Stimulated activated CD4-positive, alpha-beta T cell treated with anti-CD3 and anti-CD28 coated beads, TNF-alpha, amount 100 ng/mL, for 24 hours (primary cell): ENCODE measurements at places on chromosomes 7 and 10.

DNA sequence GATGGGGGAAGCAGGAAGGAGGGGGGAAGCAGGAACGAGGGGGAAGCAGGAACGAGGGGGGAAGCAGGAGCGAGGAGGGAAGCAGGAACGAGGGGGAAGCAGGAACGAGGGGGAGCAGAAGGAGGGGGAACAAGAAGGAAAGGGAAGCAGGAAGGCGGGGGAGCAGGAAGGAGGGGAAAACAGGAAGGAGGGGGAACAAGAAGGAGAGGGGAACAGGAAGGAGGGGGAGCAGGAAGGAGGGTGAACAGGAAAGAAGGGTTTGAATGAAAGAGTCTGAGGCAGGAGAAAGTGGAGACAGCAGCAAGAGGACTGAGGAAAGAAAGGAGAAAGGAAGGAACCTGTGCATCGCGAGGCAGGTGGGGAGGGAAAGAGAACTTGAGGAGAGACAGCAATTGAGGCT, 256.6 kb downstream of the PTEN start:
- DNase-seq = no peak

GRCh38 chr10:10845185-10845584, 172.5 kb upstream of the CELF2 start:
- no peak for DNase-seq

GRCh38 chr7:8212638-8213037, 49.3 kb downstream of the ICA1 start:
- no peak for DNase-seq

- DNase-seq = no peak
Observed at GRCh38 chr7:44536090-44536489, 5.0 kb downstream of the NPC1L1 start.

- DNase-seq = no peak
Observed at GRCh38 chr7:43648473-43649406, 65.8 kb downstream of the STK17A start.

- DNase-seq = no peak
Observed at GRCh38 chr7:40401406-40401805, 266.6 kb downstream of the SUGCT start.

GRCh38 chr10:127972751-127973357, 66.0 kb downstream of the PTPRE start:
- no peak for DNase-seq

GRCh38 chr10:66455304-66455703, 470.5 kb upstream of the LRRTM3 start:
- DNase-seq = no peak

GRCh38 chr7:130896898-130897514, 163.0 kb upstream of the KLF14 start:
- peak; percentile 72 for DNase-seq

DNA sequence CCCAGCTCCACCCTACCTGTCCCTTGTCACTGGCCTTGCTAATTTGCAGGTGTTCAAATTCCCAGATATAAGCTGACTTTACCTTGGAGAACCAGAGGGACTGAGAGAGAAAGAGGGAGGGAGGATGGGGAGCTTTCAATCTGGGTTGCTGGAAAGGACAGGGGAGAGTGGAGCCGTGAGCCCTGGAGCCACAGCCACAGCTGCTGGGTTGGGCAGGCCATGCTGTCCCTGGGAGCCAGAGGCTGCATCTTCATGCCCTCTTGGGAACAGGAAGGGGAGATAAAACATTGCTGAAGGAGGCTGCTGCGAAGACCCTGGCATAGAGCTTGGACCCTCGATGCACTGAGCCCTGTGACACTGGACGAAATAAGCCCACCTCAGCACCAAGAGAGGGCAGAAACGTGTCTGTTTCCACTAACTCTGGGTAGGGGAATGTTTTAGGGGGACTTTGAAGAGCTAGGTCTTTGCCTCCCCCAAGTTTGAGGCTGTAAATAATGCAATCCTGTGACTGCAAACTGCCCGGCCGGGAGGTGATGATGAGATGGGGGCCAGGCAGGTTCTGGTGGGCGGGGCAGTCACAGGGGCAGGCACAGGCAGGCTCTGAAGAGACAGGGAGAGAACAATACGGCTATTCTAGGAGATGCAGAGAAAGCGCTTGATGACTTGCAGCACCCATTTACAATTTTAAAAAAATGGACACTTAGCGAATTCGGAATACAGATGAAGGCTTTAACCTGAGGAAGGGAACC, 5.8 kb upstream of the JAKMIP3 start:
- DNase-seq = no peak

- DNase-seq = no peak
Observed at GRCh38 chr7:26760501-26760900, 103.9 kb downstream of the SKAP2 start.

DNA sequence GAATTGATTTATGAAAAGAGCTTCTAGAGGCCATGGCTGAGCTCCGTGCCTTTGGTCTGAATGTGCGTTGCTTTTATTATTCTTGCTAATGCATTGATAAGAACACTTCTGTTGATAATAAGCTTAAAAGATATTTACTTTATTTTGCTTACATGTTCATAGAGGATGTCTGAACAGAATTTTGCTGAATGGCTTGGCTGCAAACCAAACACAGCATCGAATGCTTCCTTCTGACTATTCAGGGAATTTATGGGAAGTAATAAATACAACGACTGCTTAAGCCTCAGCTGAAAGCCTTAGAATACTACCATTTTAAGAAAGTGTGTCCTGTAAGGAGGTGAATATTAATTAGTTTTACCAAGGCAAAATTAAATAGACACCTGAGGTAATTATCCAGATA, 643.5 kb upstream of the POT1 start:
- DNase-seq = no peak

- DNase-seq = no peak
Observed at GRCh38 chr7:22393913-22394729, 37.2 kb upstream of the RAPGEF5 start.

DNA sequence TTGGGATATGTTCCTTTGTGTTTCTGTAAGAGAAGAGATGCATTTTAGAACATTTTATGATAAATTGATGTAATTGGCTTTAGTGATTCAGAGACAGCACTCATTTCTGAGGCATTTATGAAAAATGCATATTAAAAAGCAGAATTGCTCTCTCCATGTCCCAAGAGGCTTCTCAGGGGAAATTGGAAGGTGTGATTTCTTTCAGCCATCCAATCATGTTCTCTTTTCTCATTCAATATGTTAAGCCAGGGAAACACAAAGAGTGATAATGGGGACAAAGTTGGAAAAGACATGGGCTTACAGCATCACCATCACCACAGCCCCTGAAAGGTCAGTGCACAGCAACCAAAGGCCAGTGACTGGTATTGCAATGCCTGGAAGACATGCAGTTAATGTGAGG, 129.9 kb upstream of the COL1A2 start:
- DNase-seq = no peak

GRCh38 chr7:26036092-26036491, 115.9 kb upstream of the NFE2L3 start:
- no peak for DNase-seq

DNA sequence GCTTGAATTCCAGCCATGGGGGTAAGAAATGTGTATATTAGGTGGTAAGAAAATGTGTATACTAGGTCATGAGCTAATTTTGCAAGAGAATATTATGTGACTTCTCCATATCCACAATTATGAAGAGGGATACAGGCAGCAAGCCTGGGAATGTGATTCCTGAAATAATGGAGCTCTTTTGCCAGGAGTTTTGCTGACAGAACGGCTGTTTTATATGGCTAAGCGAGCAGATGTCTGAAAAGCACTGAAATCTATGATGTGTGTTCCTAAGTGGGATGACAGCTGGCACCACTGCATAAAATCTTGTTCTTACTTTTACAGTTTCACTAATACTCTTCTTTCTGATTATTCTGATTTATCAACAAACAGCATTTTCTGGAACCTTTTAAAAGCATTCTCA, 386.0 kb upstream of the HPS1 start:
- no peak for DNase-seq

DNA sequence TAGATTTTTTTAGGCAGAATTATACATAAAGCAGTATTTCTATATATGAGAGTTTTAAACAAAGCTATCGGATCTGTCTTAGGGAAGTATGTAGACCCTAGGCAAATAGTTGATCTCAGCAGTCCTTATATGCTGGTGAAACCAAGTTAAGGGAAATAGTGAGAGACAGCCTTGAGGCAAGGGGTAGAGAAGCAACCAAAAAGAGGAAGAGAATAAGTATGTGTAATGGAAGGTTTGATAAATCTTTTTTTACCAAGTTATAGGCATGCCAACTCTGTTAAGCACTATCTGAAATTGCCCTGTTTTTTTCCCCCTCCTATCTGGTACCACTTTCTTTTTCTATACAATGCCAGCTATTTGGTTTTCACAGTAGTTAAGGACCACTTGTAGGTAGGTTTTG, 19.9 kb downstream of the SPAG6 start:
- no peak for DNase-seq

- no peak for DNase-seq
Observed at GRCh38 chr10:80324086-80324485, 32.5 kb downstream of the DYDC1 start.
